T47D (cell line): ENCODE measurements at places on chromosomes 3 and 15.

DNA sequence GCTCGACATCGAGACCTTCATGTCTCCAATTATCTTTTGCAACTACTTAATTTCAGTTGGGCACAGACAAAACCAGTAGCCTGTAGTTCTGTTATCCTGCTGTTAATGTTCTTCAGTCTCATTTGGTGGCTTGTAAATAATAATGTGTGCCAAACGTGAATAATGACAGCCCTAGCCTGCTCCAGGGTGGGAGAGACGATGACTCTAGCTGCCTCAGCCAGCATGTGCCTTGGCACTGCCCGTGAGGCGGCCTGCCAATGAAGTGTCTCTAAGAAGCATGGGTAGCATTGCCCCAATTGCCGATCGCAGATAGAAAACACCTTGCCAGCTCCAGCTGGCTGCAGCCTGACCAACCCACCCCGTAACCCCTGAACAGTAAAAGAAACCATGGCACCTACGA is 58.8 kb downstream of the ASB7 start:
- no peak for DNase-seq

DNA sequence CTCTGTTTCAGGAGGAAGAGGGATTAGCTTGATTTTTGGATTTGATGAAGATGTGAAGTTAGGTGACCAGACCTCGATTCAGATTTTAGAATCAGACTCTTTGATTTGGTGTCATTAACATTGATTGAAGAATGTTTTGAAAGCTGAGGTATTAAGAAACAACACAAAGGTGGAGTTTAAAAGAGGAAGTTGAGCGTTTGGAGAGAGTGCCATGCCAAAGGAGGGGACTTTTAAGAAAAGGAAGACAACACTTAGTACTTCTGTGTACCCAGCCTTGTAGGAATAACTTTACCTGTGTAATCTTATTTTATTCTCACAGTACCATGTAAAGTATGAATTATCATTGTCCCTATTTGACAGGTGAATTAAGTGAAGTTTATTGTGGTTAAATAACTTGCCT is 34.4 kb downstream of the PPARG start:
- no peak for DNase-seq

GRCh38 chr3:154122912-154123559 is 1.8 kb downstream of the ARHGEF26 start:
- no peak for DNase-seq

GRCh38 chr15:90957031-90957790 is 2.5 kb downstream of the RCCD1 start:
- DNase-seq, result no peak

GRCh38 chr3:45337839-45338470 is 50.4 kb upstream of the LARS2 start:
- no peak for DNase-seq

DNA sequence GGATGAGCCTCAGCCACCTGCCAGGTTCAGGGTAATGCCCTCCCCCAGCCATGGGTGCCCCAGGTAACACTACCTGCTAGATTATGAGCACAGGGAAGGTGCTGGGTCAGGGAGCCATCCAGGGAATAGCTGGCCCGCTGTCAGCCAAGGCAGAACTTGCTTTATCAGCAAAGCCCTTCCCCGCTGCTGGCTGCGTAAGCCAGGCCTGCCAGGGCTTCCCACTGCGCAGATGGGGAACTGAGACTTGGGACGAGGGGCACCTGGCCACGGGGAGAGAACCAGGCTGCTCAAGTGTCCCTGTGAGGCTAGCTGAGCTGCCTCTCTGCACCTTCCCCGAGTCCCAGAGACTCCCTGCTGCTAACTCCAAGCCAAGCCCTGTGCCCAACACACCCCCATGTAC is 45.4 kb downstream of the CACNA2D2 start:
- DNase-seq, result no peak

- DNase-seq, result no peak
These were observed 43.6 kb upstream of the ATP2B2 start for GRCh38 chr3:10548992-10549391.

DNA sequence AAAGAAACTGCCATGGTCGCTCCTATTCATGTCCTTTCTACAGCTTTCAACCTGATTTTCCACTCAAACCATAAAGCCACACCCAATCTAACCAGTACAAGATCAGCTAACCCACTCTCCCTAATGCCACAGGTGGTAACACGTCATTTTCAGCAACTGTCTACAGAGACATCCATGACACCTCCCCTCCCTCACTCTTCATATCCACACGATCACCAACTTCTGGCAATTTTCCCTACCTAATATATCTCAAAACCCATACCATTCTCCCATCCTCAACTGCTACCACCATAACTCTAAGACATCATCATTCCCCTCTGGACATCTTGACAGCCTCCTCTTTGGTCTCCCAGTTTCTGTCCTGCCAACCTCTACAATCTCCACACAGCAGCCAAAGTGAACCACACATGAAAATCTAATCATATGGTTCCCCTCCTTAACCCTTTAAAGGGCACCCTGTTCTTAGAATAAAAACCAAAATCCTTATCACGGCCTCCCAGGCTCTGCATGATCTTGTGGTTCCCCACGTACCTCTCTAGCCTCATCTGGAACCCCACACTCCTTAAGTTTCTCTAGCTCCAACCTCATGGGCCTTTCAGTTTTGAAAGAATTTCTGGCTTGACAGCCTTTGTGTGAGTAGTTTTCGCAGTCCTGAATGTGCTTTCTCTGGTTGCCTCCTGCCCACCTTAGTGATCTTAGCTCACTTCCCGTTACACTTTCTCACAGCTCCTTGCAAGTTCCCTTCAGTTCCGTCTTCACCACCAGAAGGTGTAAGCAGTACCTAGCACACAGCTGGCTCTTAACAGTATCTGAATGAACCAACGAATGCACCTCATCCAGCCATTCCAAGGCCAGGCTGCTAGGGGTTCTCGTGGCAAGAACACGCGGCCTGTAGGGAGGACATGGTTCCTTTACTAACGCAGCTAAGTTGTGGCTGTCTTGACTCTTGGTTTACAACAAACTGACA is 33.4 kb downstream of the SPINK8 start:
- DNase-seq, result no peak

DNA sequence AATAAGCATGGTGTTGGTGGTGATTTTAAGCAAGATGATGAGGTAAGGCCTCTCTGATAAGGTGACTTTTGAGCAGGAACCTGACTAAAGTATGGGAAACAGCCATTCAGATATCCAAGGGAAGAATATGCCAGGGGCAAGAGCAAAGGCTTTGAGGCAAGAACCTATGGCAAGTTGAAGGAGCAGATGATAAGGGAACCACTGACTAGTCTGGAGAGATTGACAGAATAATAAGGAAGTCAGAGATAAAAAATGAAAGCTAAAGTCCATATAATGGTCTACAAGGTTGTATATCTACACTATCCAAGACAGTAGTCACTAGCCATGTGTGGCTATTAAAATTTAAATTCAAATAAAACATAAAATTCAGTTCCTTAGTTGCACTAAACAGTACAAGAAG is 2.5 kb upstream of the C3orf38 start:
- no peak for DNase-seq

DNA sequence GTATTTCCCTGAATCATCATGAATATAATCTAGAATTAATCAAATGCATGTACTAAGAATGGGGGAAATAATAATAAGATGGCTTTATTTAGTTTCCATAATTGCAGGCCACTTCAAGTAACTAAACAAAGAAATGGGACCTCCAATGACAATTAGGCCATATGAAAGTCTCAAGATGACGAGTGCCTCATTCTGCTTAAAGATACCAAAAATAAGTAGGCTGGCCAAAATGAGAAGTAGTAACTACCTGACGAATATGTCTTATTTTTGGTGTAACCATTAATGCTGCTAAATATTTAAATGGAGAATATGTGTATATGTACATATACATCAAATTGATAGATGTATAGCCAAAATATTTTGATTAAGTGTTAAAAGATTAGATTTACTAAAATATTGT is 932.6 kb downstream of the EPHA3 start:
- DNase-seq, result no peak
